ENCODE measurements at places on chromosomes 4 and X. TPM values are rescaled to one million over a fixed set of nuclear protein-coding genes. Genes with fewer than 3 reads are reported as not detected.

The SPANXB1 gene
- total RNA-seq, result not detected

The DLG3 gene
- 7.4 TPM for total RNA-seq

The CSAG3 gene
- total RNA-seq, result not detected

The FTSJ1 gene
- 14.3 TPM for total RNA-seq

The CAPN6 gene
- 0.08 TPM for total RNA-seq

The KLF8 gene
- 3.2 TPM for total RNA-seq

The SAGE1 gene
- total RNA-seq, result not detected

The F11 gene
- total RNA-seq, result 0.40 TPM

The OPN1MW2 gene
- total RNA-seq, result not detected

The LRAT gene
- total RNA-seq, result not detected

The GLRA2 gene
- not detected for total RNA-seq

The RPS6KA6 gene
- total RNA-seq, result 0.54 TPM

The BMP3 gene
- not detected for total RNA-seq

The OTUD6A gene
- not detected for total RNA-seq

The ZNF711 gene
- 0.40 TPM for total RNA-seq

The SLIT2 gene
- 10.2 TPM for total RNA-seq

The CT55 gene
- total RNA-seq, result not detected

The TMPRSS11B gene
- total RNA-seq, result not detected

The UGT2A3 gene
- not detected for total RNA-seq

The PAGE1 gene
- total RNA-seq, result not detected

The NEUROG2 gene
- not detected for total RNA-seq

The SPIN3 gene
- 3.8 TPM for total RNA-seq

The MBTPS2 gene
- total RNA-seq, result 8.6 TPM

The GAGE13 gene
- total RNA-seq, result not detected

The RHOH gene
- 0.38 TPM for total RNA-seq

The IGBP1 gene
- 52.7 TPM for total RNA-seq

The TLR6 gene
- total RNA-seq, result 2.3 TPM

The MAOA gene
- 116 TPM for total RNA-seq

The TMEM31 gene
- total RNA-seq, result not detected

The ASB11 gene
- total RNA-seq, result 94.5 TPM

The HEPH gene
- total RNA-seq, result 8.8 TPM

The FGFBP2 gene
- 2.0 TPM for total RNA-seq

The TMSB15A gene
- not detected for total RNA-seq

The BMX gene
- total RNA-seq, result 1.8 TPM

The INTS12 gene
- 21.0 TPM for total RNA-seq

The PRICKLE3 gene
- 12.7 TPM for total RNA-seq

The NR3C2 gene
- total RNA-seq, result 24.7 TPM

The SH3D19 gene
- total RNA-seq, result 96.7 TPM

The HOPX gene
- 23.7 TPM for total RNA-seq

The TMSB15C gene
- total RNA-seq, result 0.48 TPM

The PTCHD1 gene
- total RNA-seq, result 0.08 TPM

The SYP gene
- total RNA-seq, result 1.6 TPM

The FRG2 gene
- not detected for total RNA-seq

The SSX5 gene
- not detected for total RNA-seq

The TKTL1 gene
- 14.0 TPM for total RNA-seq

The AKAP14 gene
- total RNA-seq, result not detected

The ALB gene
- 4.5 TPM for total RNA-seq

The NIPAL1 gene
- total RNA-seq, result 0.43 TPM

The PNPLA4 gene
- 34.9 TPM for total RNA-seq

The C1QTNF7 gene
- total RNA-seq, result 1.9 TPM

All from Right ventricle myocardium superior (tissue), 1 donor.